Neural cell (in vitro differentiated cells): ENCODE measurements at places on chromosomes 12 and 14. TPM values are rescaled to one million over a fixed set of nuclear protein-coding genes. Genes with fewer than 3 reads are reported as not detected.

ST8SIA1 gene
- polyA plus RNA-seq: 22.2 and 22.5 TPM in 2 replicates

CMTM5 gene
- polyA plus RNA-seq: not detected in 2 replicates

SERPINA5 gene
- polyA plus RNA-seq: 4.7 TPM in 1 of 2 replicates, not detected in the other

MAX gene
- polyA plus RNA-seq: 51.3 and 55.3 TPM in 2 replicates

COL2A1 gene
- polyA plus RNA-seq: 1.2 and 1.3 TPM in 2 replicates

EGLN3 gene
- 1.9 TPM in 1 of 2 replicates, not detected in the other for polyA plus RNA-seq

TAS2R13 gene
- 0.52 and 0.61 TPM in 2 replicates for polyA plus RNA-seq

CCDC197 gene
- not detected in 2 replicates for polyA plus RNA-seq

CMA1 gene
- not detected in 2 replicates for polyA plus RNA-seq

DAO gene
- polyA plus RNA-seq: not detected in 2 replicates

PHLDA1 gene
- 6.6 and 8.5 TPM in 2 replicates for polyA plus RNA-seq
